ENCODE measurements at places on chromosomes 1 and 21. TPM values are rescaled to one million over a fixed set of nuclear protein-coding genes. Genes with fewer than 3 reads are reported as not detected.

Gene C1orf226
- under 0.01 TPM for total RNA-seq

Gene CD164L2
- not detected for total RNA-seq

Gene KCNK2
- 18.7 TPM for total RNA-seq

Gene TAL1
- total RNA-seq = not detected

- DNase-seq = peak; percentile 7
These were observed 71.0 kb downstream of the RD3 start for GRCh38 chr1:211420845-211421454.

- DNase-seq = peak; percentile 73
These were observed 129.5 kb downstream of the TENT5C start for GRCh38 chr1:117735045-117735992.

- DNase-seq = peak; percentile 53
These were observed 5.3 kb upstream of the MOB3C start for GRCh38 chr1:46621930-46622329.

GRCh38 chr1:94729267-94729666 lies 90.9 kb upstream of the SLC44A3 start:
- peak; percentile 91 for DNase-seq

DNA sequence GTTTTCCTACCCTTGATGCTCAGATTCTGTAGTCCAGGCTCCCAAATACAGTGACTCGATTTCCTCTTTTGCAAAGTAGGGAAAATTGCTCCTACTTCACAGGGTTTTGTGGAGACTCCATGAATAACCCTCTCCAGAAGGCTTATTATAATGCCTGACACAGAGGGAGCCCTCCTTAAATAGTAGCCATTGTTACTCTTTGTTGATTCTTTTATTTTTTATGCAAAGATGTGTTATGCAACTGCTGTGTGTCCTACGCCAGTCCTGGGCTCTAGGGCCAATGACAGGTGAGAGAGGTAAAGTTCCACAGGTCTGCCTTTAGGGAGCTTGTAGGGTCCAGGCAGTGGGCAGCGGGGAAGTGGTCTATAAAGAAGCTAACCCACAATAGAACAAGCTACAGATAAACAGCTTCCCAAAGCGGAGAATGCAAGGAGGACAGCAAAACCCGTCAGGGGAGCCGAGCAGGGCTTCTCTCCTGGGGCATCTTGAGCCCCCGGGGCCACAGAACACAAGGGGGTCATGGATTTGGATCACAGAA lies 1.5 kb downstream of the AADACL3 start:
- DNase-seq = no peak

- DNase-seq = peak; percentile 95
These were observed 28.2 kb upstream of the SLC30A1 start for GRCh38 chr1:211606914-211607753.

DNA sequence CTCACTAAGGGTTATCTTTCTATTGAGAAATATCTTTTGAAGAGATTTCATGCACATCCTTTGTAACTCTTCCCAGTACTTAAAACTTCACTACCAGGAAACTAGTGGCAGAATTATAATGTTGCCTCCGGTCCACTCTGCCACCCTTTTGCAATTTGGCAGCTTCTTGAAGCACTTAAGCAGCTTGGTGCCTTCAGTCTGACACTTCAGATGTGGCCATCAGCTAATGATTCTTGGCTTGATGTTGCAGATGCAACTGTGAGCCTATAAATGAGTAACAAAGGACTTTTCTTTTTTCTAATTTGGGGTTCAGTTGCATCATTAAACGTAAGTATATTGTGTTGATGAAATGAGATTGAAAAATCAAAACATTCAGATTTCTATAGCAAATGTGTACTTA lies 187.5 kb upstream of the C21orf91 start:
- DNase-seq = no peak

GRCh38 chr21:44957047-44957831 lies 17.4 kb downstream of the SLX9 start:
- DNase-seq = no peak

GRCh38 chr1:234955107-234955731 lies 173.4 kb downstream of the TOMM20 start:
- DNase-seq = peak; percentile 85

DNA sequence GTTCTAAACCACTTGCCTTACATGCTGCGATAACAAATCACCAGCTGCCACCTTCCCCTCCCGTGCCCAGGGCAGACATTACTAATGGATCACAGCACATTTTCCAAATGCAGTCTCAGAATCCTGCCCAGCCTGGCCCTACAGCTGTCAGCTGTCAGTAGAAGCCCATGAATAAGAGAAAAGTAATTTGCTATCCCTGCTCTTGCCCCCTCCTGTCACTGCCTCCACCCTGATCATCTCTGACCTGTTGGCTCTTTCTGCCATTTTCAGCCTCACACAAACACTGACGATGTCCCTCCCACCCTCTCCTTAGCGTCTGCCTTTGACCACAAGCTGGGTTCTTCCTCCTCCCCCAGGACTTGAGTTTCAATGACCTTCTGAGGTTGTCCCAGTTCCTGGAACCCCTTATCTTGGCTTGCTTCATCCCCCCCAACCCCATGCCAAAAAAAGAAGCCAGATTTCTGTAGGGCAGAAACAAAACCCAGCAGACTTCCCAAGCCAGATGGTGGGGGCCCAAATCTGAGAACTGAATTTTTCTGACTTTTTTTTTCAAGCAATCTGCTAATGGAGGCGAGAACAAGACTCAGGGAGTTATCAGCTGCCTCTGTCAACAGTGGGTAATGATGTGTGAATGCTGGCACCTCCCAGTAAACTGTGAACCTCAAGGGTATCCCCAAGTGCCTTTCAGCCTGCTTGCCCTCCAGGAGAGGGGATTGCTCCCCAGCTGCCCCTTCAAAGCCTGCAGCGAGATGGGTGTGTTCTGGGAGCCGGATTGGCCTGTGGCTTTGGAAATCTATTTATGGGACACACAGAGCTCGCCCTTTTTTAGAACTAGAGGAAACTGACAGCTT lies 216.5 kb upstream of the VAMP3 start:
- DNase-seq = no peak

GRCh38 chr1:220700556-220701179 lies 10.5 kb downstream of the C1orf115 start:
- no peak for DNase-seq

DNA sequence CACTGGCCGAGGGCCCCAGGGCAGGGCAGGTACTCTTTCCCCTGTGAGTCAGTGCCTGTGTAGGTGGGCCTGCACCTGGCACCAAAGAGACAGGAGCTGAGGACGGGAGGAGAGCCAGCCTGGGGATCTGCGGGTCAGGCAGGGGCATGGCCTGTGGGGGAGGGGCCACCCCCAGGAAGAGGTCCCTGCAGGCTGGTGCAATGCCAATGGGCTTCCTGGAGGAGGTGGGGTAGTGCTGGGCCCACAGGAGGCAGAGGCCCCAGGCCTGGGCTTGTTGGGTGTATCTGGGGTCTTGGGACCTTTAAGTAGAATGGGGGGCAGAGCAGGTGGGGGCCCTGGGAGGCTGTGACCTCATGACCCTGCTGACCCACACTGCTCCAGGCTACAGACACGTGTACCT lies 23.2 kb downstream of the PLCH2 start:
- DNase-seq = no peak

- peak; percentile 53 for DNase-seq
These were observed 23.0 kb downstream of the ACTA1 start for GRCh38 chr1:229410692-229411433.

- no peak for DNase-seq
These were observed 13.2 kb upstream of the CTSE start for GRCh38 chr1:206036663-206037455.

DNA sequence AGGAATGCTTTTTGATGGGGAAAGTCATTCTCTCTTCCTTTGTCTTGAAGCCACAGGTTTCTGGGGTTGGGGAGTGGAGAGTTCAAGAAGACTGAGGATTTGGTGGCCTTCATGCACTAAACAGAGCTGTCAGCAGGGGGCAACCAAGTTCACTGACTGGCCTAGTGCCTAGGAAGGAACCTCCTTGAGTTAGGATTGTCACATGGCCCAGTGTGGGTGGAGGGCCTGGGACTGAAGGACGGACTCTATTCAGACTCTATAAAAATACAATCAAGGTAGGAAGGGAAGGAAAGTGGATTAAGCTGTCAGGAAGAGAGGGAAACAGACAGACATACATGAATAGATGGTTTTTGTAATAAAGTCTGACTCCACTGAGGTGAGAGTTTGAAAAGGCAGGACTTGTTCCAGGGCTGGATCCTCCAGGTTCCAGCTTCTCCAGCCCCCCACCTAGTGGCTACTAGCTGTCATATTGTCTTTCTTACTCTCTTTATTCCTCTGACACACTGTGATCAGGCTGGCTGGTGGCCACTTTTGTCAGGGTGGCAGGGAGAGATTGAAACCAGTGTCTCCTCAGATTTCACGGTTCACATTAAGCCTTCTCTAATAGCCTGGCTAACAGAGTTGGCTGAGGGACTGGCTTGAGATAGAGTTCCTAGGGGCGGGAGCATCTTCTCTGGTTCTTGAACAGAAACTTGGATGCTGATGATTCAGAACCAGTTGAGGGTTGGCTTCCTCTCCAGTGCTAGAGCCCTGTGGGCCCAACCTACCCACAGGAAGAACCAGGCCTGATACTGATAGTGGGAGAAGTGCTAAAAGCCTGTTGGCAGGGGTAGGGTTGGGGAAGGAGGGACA lies 4.1 kb upstream of the SH3BGRL3 start:
- DNase-seq = peak; percentile 86

DNA sequence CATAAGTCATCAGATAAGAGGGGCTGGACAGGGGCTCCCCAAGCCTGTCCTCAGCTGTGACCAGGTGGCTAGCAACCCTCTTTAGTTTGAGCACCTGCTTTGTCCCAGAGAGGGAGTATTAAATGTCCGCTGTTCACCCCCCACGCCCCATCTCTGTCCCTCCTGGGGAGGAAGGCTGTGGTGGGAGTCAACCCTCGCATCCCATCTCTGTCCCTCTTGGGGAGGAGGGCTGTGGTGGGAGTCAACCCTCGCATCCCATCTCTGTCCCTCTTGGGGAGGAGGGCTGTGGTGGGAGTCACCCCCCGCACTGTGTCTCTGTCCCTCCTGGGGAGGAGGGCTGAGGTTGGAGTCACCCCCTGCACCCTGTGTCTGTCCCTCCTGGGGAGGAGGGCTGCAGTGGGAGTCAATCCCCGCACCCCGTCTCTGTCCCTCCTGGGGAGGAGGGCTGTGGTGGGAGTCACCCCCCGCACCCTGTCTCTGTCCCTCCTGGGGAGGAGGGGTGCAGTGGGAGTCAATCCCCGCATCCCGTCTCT lies 72.6 kb upstream of the ABCG1 start:
- no peak for DNase-seq

DNA sequence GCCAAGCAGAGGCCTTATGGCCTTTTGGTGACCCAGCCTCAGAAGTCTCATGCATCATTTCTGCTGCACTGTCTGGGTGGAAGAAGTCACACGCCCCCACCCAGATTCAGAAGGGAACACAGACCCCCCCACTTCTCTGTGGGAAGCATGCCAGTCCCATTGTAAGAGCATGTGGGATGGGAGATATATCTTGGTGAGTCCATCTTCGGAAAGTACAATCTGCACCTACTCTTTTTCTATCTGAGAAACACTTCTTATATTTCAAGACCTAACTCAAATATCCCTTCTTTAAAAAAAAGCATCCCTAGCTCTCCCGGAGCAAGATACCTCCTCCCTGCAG lies 159.6 kb upstream of the FGGY start:
- no peak for DNase-seq

DNA sequence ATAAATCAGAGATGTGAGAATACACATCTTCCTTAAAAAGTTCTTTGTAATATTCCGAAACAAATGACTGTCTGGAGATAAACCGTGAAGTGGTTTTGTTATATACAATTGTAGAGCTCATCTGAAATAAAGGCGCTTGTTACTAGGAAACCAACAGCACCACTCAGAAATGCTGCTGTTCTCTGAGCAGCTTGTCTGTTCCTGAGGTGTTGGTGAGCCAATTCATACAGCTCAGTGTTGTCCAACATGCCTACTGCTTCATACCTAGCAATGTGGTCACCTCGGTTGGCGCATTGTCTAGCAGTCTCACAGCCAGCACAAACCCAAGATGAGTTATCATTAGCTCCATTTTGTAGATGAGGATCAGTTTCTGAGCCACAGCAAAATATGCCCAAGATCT lies 44.4 kb downstream of the GFI1 start:
- DNase-seq = no peak

GRCh38 chr1:43441894-43442637 lies 11.7 kb downstream of the HYI start:
- no peak for DNase-seq

- DNase-seq = no peak
These were observed 25.6 kb upstream of the A3GALT2 start for GRCh38 chr1:33346533-33346926.

DNA sequence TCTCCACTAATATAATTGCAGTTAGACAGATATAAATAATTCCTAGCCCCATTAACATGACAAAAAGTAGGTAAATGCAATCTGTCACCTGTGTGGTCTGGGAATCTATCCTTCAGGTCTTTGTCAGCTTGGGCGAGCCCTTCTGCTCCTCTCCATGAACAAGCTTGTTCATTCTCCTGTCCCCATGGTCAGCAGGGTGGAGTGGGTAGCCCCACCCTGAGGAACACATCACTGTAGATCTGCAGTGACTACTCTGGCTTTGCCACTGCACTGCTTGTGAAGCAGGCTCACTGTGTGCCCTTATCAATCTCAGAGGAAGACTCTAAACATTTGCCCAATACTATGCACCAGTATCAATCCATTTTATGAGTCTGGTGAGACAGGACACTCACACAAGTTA lies 279.0 kb downstream of the MATN1 start:
- DNase-seq = no peak

Data from fibroblast of villous mesenchyme (primary cell).